Activated CD4-positive, alpha-beta T cell treated with anti-CD3 and anti-CD28 coated beads for 24 hours (primary cell): ENCODE measurements at places on chromosomes 4 and X.

DNA sequence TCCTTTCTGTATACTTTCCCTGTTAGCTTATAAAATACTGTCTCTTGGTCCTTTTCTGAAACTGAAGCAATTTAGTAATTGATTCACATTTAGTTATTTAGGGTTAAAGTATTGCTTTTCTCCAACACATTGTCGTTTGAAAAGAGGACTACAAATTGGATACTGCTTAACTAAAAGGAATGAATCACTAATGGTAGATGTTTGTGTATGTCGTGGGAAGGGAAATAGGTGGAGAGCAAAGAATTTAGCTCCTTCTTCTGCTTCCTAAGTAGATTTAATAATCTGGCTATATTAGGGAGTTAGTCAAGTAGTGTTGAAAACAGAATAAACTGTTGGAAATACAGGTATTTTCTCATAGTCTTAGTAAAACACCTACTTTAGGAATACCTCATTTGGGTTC, 27.9 kb downstream of the SLAIN2 start:
- no peak for DNase-seq

DNA sequence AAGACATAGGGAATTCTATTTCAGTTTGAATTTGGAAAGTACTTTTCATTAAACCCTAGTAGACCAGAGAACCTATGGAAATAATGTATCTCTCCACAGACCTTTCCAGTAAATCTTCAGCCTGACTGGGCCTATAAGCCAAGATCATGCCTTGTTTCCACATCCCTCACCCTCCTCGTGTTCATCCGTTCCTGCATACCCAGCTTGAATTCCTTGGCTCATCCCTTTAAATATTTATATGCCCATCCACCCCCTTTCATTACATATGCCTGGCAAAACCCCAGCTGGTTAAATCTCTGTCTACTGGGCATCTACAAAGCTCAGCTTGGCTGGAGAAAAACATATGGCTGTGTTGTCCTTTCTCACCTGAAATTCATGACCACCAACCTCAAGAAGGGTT, 32.4 kb downstream of the SLC2A9 start:
- no peak for DNase-seq

- DNase-seq: no peak
Measured at GRCh38 chr4:145931403-145931802, 7.2 kb downstream of the ZNF827 start.

DNA sequence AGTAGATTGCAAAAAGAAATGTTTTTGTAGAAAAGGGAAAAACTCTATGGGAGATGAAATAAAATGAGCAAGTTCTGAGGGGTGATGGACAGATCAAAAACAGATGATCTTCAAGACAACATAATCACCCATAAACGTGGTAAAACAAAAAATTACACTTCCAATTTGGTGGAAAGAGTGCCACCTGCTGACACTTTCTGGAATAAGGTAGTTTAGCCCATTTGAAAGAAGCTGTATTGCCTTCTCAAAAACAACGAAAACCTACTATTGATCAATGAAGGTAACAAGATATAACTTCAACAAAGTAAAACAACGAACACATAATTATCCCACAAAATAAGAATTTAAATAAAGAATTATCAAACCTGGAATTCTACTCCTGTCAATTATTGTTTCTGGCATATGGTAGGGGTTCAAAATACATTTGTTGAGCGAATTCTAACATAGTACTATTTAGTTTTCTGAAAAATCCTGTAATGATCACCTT, 2.5 kb downstream of the COQ2 start:
- DNase-seq: peak; percentile 55

- DNase-seq: no peak
Measured at GRCh38 chrX:145464650-145465049, 217.3 kb downstream of the SPANXN1 start.

DNA sequence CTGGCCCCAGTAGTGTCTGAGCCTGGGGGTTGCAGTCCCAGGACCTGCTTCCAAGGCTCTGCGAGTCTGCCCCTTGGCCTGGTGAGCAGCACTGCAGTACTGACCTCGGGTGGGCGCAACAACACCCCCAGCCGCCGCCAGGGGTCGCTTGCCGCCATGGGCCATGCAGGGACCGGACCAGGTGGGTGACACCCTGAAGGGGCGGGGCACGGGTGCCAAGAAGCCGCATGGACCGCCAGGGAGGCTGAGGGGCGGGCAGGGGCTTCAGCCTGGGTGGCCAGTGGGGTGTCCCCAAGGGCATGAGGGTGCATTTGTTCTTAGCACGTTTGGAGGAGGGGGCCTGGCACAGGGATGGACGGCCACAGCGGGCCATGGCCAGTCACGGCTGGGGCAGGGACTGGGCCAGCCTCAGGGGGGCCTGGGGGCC, 25.0 kb downstream of the TACC3 start:
- DNase-seq: peak; percentile 80

GRCh38 chrX:68808686-68809357, 20.0 kb upstream of the EFNB1 start:
- no peak for DNase-seq

GRCh38 chr4:76504613-76505465, 69.8 kb downstream of the SHROOM3 start:
- peak; percentile 11 for DNase-seq
